AG09319 (cell line): ENCODE measurements at places on chromosomes 2 and 18.

GRCh38 chr2:121303531-121304263 lies 18.7 kb upstream of the TFCP2L1 start:
- DNase-seq = no peak

DNA sequence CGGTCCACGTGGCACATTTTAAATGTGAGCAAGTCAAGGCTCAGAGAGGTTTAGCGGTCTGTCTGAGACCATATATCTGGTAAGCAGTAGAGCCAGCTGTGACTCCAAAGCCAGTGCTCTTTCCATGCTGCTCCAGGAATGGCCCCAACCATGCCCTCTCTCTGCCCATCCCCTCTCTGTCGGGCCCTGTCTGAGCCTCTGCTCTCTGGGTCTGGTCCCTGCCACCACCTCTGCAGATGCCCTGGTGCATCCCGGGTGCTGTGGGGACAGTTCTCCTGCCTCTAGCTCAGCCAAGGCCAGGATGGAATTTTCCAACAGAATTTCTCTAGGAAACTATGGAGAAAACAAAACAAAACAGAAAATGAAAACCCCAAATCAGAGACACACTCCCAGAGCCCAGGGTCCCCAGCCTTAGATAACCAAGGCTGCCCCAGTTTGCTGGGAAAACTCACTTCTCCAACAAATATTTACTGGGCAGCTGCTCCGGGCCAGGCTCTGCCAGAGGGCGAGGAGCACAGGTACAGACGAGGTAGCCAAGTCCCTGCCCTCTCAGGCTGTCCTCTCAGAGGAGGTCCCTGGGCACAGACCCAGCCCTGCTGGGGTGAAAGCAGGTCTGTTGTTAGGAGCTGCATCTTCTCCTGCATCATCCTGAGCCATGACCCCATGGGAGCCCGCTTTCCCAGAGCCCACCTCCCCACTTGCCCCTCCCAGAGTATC lies 9.2 kb downstream of the ADRA2B start:
- DNase-seq = no peak

- DNase-seq = no peak
Measured at GRCh38 chr2:86518481-86518880, 44.8 kb downstream of the CHMP3 start.

DNA sequence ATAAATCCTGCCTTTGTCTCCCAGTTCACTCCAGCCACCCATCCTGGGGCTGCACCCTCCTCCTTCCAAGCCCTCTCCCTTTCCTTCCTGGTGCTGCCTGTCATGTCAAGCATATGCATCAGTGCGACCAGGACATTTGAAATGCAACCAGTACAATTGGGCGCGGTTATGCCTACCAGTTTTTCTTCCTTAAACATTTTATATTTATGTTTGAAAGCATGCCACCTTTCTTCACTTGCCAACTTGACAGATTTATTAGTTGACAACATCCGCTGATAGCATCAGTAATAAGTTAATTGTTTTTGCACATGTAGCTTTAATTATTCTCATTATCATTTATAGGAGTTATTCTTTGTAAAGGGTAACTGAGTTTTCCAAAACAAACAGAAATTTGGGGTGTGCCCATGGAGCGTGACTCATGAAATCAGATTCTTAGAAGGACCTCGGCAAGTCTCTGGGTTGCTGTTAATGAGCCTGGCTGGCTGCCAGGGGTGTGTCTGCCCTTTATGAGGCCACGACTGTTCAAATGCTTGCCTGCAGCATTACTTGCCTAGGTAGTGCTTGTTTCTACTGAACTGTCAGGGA lies 32.8 kb upstream of the IL1B start:
- DNase-seq = peak; percentile 60

DNA sequence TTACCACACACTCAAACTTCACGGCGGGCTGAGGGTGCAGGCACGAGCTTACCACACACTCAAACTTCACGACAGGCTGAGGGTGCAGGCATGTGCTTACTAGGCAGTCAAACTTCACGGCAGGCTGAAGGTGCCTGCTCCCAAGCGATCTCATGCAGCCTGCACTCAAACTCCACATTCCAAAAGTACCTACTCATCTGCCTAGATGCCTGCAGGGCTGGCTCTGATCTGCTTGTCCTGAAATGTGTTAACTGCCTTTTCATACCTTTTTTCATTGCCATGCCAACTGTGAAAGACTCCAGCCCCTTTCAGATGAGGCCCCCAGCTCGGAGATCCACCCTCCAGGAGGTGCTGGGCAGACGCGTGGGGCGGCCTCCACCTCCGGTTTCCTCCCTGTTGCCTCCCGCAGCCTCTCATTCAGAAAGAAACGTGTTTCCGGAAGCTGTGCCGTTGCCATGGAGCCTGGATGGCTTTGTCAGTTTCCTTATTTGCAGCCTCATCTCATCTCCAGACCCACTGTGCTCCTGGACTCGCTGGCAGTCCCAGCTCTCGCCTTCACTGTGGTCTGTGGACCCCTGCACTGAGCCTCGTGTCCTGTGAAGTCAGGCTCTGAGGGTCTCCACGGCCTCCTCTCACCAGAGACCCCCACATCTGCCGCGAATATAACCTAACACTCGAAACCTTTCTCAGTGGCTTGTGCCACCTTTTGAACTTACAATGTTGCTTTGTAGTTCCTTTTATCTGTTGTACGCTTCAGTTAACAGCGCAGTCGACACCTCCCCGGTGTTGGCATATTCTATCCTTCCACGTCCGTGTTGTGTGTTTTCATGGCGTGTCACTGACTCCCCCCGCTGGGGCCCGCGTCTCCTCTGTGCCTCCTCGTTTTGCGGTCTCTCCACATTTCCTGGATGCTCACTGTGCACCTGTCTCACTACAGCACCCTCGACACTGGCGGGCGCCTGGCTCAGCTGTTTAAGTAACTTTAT lies 106.1 kb upstream of the ALKAL2 start:
- DNase-seq = no peak

GRCh38 chr2:30257266-30258214 lies 26.2 kb downstream of the LBH start:
- no peak for DNase-seq
